ENCODE measurements at places on chromosomes 7 and 10. TPM values are rescaled to one million over a fixed set of nuclear protein-coding genes. Genes with fewer than 3 reads are reported as not detected.

The METTL27 gene
- 1.6 TPM for total RNA-seq

The MMRN2 gene
- total RNA-seq, result 60.3 TPM

- DNase-seq, result no peak
- H3K27ac ChIP-seq, result no peak overlapping the region
- no peak overlapping the region for H3K4me3 ChIP-seq
- H3K4me1 ChIP-seq, result no peaks in the 10 kb centered on the region
- no peaks in the 10 kb centered on the region for H3K36me3 ChIP-seq
Observed at GRCh38 chr10:15678851-15679250, 40.9 kb downstream of the ITGA8 start.

GRCh38 chr10:80173466-80173865 is 31.9 kb downstream of the ANXA11 start:
- no peaks in the 10 kb centered on the region for H3K27me3 ChIP-seq
- H3K4me1 ChIP-seq, result no peaks in the 10 kb centered on the region
- H3K4me3 ChIP-seq, result no peak overlapping the region

The BMPER gene
- 2.0 TPM for total RNA-seq

GRCh38 chr10:37952926-37953325 is 23.5 kb downstream of the ZNF25 start:
- no peak overlapping the region for H3K4me3 ChIP-seq
- no peaks in the 10 kb centered on the region for H3K4me1 ChIP-seq
- peaks cover 10% of the 10 kb centered on the region for H3K36me3 ChIP-seq
- no peak overlapping the region for H3K27ac ChIP-seq
- no peak for DNase-seq

GRCh38 chr10:130010653-130011052 is 46.6 kb upstream of the EBF3 start:
- no peaks in the 10 kb centered on the region for H3K36me3 ChIP-seq
- no peaks in the 10 kb centered on the region for H3K27me3 ChIP-seq
- no peak for DNase-seq

GRCh38 chr10:96955794-96956193 is 123.7 kb downstream of the LCOR start:
- no peaks in the 10 kb centered on the region for H3K36me3 ChIP-seq
- no peaks in the 10 kb centered on the region for H3K4me1 ChIP-seq
- no peak overlapping the region for H3K4me3 ChIP-seq
- DNase-seq, result no peak
- no peak overlapping the region for H3K27ac ChIP-seq
- H3K27me3 ChIP-seq, result no peaks in the 10 kb centered on the region

- H3K4me3 ChIP-seq, result no peak overlapping the region
- H3K27me3 ChIP-seq, result no peaks in the 10 kb centered on the region
- H3K36me3 ChIP-seq, result no peaks in the 10 kb centered on the region
- H3K27ac ChIP-seq, result no peak overlapping the region
- H3K4me1 ChIP-seq, result no peaks in the 10 kb centered on the region
- no peak for DNase-seq
Observed at GRCh38 chr7:20114468-20114867, 102.7 kb downstream of the MACC1 start.

The BEND7 gene
- total RNA-seq, result 17.7 TPM

The PRKCQ gene
- total RNA-seq, result 0.64 TPM

Measured in breast epithelium (tissue), 4 donors.